Activated CD8-positive, alpha-beta memory T cell treated with anti-CD3 and anti-CD28 coated beads for 1 hour (primary cell): ENCODE measurements at places on chromosomes 7 and 10.

DNA sequence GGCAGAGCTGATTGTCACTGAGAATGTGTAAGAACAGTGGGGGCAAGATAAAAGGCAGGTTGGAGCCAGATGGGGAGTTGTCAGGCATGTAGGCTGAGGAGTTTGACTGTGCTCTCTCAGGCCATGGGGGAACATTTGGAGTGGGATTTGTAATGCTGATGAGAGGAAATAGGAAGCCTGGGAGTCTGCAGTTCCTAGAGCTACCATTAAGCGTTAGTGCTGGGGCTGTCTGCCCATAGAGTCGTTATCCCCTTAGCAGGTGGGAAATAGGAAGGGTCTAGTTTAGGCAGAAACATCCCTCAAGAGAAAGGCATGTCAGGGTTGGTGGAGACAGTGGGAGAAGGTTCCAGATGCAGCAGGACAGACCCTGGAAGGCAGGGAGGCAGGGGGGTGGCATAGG lies 75.5 kb downstream of the RPS24 start:
- no peak for DNase-seq

GRCh38 chr7:16260236-16260728 lies 161.1 kb downstream of the CRPPA start:
- DNase-seq: no peak

DNA sequence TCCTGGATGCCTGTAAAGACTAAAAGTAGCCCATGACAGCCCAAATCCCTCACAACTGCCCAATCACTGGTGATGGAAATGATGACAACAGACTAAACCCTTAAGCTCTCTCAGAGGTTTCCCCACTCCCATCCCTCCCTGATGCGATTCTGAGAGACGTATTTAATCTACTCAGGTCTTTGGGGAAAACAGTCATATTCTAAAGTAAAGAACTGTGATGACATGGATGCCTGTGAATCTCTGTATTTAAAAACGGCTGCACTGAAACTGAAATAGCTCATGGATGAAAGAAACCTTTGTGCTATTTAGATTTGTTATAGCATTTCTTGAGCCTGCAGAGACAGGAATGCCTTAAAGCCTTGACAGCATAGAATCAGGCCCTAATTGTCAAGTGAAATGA lies 28.5 kb downstream of the VPS41 start:
- no peak for DNase-seq

DNA sequence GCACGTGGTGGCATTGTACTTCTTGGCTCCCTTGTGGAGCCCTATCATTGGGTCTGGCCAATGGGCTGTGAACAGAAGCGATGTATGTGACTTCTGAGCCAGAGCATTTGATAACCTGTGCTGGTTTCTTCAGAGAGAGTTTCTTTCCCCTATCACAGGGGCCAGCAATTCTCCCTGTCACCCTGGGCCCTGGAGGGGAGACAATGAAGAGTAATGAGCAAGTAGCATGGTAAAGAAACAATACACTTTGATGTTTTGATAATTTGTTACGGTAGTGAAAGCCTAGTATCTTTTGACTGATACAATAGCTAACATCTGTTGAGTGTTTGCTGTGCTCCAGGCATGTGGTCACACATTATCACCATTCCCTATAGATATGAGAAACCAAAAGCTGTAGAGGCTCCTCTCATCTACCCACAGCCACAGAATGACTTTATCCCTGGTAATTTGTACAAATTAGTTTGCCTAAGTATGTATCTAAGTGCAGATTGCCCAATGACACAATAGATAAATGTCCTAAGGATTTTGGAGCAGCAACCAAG lies 113.4 kb upstream of the SVIL start:
- no peak for DNase-seq
